ENCODE measurements at places on chromosomes 5 and 9.

DNA sequence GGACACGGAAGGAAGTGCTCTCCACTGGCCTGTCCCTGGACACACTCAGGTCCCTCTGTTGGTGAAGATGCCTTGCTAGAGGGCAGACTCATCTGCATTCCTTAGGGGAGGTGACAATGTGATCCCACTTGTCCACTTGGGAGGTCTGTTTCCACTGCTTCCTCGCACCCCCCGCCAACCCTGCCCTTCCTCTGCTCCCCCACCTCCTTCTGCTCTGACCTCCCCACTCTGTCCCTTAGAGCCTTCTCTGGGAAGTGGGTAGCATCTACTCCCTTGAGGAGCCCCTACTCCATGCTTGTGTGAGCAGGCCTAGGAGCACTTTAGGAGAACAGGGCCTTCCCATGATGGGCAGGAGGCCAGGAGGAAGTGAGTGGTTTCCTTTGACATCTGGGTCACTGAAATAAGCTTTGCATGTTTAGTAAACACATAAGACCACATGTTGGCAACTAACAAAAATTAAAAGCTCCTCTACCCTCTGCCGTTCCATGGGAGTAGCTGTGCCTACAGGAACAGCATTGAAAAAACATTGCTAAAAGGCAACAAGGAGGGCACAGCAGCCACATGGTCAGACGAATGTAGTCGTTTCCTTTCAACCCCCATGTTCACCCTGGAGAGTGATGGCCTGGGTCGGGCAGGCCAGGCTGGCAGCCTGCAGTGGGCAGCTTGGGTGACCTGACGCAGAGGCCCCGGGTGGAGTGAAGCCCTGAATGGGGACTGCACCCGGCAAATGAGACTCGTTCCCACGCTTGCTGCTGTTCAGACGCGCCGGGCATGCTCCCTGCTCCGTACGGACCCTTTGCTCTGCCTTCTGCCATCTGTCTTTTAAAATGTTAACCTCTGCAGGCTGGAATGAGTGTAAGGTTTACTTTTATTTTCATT, 634.0 kb downstream of the IRX1 start:
- DNase-seq: no peak

DNA sequence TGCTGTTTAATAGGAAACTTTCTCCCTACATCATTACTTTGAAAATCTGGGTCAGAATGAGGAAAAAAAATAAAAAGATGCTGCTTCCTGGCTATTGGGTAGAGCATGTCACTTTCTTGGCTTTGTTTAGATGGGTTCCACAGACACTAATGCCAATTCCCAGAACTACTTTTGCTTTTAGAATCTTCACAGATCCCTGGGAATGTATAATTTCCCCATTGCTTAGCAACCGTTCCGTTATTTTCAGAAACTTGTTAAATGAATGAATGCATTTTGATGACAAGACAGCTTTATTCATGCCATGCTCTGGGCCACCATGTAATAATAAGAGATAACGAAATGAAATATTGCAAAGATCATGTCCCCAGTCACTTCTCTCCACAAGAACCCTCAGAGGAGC, 126.5 kb upstream of the TRPC7 start:
- no peak for DNase-seq

GRCh38 chr5:94627191-94627590, 8.7 kb downstream of the SLF1 start:
- DNase-seq: no peak

DNA sequence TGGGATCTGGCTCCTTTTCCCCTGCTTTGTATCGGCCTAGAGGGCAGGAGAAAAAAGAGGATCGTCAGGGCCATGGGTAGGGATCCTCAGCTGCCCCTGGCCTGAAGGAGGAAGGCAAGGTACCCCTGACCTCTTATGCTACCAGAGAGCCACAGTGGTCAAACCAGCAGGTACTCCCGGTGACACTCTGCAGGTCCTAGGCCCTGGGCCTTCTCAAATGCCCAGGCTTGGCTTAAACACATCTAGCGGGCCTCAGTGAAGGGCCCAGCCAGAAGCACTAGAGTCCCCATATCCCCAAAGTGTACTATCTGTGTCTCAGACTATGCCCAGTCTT, 3.5 kb downstream of the IRF1 start:
- no peak for DNase-seq

GRCh38 chr9:20286154-20286700, 336.1 kb downstream of the MLLT3 start:
- no peak for DNase-seq

GRCh38 chr5:67728326-67728890, 487.1 kb upstream of the PIK3R1 start:
- DNase-seq: no peak

DNA sequence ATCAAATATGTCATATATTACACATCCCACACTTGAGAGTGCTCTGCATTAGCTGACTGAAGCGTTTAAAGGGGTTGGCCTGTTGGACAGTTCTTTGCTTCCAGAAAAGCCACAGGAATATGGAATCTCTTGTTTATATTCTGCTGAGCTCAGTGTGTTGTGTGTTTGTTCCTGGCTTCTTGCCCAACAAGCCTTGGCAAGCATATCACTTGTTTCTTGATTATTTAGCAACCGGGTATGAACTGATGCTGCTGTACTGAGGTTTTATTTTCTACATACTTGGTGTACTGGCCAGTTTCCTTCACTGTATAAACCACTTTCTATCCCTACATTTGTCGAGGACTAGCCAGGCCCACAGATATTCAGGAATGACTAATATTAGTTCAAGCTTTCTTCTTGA, 378.9 kb downstream of the KCTD16 start:
- DNase-seq: no peak

Measured in NCI-H187 (cell line).